ENCODE measurements at places on chromosomes 1 and 21.

GRCh38 chr21:44785620-44786335 lies 15.8 kb downstream of the UBE2G2 start:
- no peak for DNase-seq

- no peak for DNase-seq
Measured at GRCh38 chr21:42539931-42540343, 26.3 kb downstream of the SLC37A1 start.

- DNase-seq, result no peak
Measured at GRCh38 chr1:1185101-1185765, 11.6 kb downstream of the TTLL10 start.

DNA sequence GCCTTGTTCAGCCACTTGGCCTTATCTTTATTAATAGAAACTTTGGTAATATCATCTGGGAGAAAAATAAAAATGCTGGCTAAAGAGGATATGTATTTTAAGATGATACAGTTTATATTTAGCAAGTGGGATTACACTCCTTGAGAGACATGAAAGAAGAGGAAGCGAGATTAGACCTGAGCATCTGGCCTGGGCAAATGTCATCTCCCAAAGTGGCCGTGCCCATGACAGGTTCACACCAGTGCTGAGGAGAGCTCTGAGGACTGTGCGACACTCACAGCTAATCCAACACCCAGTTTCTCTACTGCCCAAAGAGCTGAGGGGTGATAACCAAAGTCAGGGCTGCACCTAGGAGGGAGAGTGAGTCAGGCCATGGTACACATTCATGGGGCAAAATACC lies 121.7 kb upstream of the DUSP10 start:
- DNase-seq, result no peak

GRCh38 chr1:193569096-193569982 lies 382.9 kb upstream of the B3GALT2 start:
- DNase-seq, result no peak

- DNase-seq, result no peak
Measured at GRCh38 chr1:168387781-168388760, 107.4 kb downstream of the TBX19 start.

DNA sequence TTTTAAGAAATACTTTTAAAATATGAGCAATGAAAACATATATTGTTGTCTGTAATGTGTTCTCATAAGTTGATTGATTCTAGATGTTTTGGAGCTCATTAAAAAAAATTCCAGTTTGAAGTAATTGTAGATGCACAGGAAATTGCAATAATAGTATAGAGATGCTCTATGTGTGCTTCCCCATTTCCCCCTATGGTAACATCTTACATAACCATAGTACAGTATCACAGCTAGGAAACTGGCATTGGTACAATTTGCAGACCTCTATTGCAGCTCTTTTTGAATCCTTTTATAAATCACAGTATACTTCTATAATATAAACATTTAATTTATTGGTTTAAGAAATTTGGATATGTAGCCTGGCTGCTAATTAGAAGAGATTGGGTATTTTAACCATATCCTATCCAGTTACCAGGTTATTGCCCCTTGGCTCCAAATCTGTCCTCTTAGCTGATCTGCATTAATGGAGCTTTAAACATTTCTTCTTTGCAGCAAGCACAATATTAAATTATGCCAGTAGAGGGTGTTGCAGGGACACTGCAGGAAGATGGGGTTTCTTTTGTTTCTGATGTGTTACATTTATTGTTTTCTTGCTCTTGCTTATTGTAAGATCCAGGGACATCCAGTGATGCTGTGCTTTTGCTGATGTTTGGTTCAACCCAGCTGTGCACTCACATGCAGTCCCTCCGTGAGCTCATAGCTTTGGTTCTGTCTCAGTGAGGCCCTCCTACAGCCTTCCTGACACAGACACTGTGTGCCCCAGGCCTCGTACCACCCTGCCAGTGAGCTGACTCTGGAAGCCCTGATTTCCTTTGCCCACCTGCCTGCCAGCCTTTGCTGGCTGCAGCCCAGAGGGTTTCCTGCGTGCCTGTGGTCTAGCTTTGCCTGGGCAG lies 103.3 kb downstream of the RABGAP1L start:
- DNase-seq, result no peak

GRCh38 chr1:28577738-28578536 lies 14.1 kb upstream of the RAB42 start:
- no peak for DNase-seq

DNA sequence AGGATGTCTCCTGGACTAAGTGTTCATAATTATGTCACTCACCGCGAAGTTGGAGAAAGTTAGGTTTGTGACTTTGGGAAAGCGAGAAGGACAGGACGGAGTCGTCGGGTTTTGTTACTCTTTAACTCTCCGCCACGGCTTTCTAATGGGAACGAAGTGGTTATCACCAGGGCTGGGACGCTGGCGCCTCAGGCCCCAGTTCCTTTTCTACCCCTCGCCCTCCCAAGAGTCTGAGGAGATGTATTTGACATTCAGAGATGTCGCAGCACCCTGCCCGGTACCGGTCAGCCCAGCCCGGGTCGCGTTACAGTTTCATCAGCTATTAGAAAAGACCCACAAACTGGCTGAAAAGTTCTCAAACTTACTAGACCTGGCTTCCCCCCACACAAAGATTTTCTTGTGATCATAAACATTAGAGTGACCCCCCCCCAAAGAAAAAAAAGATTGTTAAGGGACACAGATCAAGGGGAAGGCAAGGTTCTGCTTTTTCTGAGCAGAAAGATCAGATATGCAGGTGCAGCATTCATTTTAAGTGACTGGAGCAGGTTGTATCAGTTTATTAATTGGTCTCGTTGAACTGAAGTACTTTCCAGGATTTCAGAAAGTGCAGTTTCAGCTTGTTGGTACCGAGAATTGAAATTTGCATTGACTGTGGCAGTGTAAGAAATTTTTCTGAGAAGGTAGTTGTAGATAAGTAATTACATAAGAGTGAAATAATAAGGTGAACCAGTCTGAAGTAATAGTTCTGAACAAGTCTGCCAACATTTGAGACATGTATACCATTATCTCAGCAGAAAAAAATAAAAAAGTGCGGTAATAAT lies 859 bp upstream of the ZBTB18 start:
- no peak for DNase-seq

- no peak for DNase-seq
Measured at GRCh38 chr1:210233495-210234328, 1.1 kb downstream of the SERTAD4 start.

DNA sequence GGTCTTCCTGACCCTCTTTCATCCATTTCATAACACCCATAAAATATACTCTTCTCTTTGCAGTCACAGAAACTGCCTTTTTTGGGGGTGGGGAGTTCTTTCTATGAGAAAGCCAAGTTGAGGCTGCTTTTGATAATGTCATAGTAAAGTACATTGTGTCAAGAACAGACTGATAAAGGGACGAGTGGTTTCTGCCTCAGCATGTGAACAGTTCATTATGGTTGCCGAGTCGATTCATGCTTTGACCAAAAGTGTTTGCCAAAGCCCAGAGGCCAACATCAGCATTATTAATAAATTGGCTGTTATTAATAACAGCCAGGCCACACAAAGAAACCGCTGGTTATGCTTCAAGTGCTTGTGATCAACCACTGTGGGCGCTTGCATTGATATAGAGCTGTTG lies 162.0 kb downstream of the HUNK start:
- DNase-seq, result no peak

GRCh38 chr1:169141356-169141755 lies 34.9 kb downstream of the ATP1B1 start:
- no peak for DNase-seq

- no peak for DNase-seq
Measured at GRCh38 chr1:180116964-180117763, 37.5 kb upstream of the QSOX1 start.

DNA sequence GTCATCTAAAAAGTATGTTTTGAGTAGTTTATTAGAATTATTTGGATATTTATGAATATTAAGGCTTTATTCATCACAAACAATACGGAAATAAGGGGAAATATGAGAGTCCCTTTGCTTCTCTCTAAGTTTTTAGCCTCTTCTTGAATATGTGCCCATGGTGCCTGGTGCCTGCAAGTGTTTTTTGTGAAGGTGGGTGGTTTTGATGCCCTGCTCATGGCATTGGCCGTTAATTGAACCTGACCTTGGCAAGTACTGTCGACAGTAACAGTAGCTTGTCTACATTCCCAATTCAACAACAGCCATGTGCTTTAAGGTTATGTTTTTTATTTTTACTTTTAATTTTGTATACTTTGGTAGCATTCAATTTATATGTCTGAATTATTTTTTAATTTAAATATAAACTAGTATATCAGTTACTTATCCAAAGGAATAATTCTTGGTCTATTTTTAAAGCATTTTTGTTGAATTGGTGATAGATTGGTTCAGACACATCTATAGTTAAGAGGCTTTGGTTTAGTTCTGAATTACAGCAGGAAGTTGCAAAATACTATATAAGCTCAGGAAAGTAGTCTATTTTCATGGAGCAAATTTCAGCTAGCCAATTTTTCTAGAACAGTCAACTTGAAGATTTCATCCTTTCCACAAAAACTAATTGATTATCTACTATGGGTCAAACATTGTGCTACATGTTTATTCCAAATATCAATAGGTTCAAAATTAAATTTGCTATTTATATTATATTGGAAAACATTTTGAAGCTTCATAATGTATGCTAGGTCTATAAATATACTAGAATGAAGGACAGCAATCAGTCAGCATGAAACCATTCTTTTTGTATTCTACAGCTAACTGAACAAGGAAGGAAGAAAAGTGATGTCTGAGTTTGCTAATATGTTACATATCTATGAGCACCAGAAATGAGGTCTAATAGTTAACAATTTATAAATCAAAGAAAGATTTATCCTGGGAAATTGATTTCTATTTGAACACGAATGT lies 184.4 kb downstream of the MRPL39 start:
- no peak for DNase-seq

DNA sequence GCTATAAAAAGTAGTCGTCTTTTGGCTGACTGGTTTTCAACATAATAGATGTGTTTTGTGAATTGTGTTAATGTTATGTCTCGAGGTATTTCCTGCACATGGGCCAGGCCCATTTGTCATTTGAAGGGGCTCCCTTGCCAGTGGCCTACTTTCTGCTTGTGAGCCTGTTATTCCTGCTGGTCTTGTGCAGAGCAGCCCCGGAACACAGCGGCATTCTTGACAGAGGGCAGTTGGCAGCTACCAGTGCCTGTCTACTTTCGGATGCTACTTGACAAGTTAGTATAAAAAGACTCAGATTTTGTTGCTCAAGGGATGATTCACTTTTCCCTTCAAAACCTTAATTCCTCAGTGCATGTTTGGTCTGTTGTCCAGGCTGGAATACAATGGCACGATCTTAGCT lies 28.5 kb downstream of the PGM1 start:
- DNase-seq, result no peak

- DNase-seq, result no peak
Measured at GRCh38 chr1:99975529-99975928, 5.7 kb downstream of the SLC35A3 start.

- no peak for DNase-seq
Measured at GRCh38 chr1:25756215-25756614, 43.8 kb upstream of the SELENON start.

DNA sequence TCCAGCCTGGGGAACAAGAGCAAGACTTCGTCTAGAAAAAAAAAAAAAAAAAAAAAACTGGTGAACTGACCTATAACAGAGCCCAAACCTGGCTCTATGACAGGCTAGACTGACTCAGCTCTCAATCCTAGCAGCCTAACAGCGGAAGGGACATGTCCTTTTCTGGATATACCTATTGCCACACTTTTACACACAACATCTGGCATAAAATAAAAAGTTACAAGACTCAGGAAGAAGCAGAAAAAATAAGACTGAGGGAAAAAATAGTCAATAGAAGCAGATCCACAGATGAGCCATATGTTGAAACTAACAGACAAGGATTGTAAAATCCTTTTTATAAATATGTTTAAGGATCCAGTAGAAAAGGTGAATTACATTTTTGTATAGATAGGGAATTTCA lies 57.5 kb upstream of the IPO9 start:
- DNase-seq, result no peak

GRCh38 chr1:62070384-62071011 lies 124.2 kb upstream of the L1TD1 start:
- no peak for DNase-seq

- DNase-seq, result no peak
Measured at GRCh38 chr1:112312315-112312714, 83.7 kb upstream of the CTTNBP2NL start.

- DNase-seq, result no peak
Measured at GRCh38 chr1:155250246-155250632, 5.0 kb downstream of the ENTREP3 start.

- no peak for DNase-seq
Measured at GRCh38 chr1:107597290-107597689, 367.7 kb downstream of the VAV3 start.

GRCh38 chr1:109213824-109214693 lies at the start of gene SARS1:
Gene SARS1 (plus strand): TSS chr1:109213918. CDS start chr1:109213993, 75 bp downstream.
- DNase-seq, result no peak

DNA sequence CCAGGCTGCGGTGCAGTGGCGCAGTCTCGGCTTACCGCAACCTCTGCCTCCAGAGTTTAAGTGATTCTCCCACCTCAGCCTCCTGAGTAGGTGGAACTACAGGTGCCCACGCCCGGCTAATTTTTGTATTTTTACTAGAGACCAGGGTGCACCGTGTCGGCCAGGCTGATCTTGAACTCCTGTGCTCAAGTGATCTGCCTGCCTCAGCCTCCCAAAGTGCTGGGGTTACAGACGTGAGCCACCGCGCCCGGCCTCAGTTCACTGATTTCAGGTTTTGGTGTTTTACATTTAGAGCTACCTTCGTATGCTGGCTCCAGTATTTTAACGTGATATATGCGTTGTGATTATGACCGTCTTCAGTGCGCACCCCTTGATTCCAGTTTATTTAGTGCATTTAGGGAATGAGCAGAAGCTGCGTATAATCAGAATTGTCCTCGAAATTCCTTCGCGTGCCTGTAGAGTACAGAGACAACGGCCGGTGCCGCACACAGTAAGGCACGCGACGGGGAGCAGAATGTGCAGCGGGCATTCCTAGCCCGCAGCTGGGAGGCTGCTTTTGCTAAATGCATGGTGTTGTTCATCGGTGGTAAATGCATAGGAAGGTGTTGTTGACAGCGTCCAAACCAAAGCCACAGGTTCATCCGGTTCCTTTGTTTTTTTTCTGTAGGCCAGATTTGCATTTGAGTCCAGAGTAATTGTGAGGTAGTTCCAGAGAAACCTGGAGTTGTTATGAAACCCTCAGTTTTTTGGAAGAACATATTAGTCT lies 48.9 kb upstream of the DIP2A start:
- DNase-seq, result no peak

DNA sequence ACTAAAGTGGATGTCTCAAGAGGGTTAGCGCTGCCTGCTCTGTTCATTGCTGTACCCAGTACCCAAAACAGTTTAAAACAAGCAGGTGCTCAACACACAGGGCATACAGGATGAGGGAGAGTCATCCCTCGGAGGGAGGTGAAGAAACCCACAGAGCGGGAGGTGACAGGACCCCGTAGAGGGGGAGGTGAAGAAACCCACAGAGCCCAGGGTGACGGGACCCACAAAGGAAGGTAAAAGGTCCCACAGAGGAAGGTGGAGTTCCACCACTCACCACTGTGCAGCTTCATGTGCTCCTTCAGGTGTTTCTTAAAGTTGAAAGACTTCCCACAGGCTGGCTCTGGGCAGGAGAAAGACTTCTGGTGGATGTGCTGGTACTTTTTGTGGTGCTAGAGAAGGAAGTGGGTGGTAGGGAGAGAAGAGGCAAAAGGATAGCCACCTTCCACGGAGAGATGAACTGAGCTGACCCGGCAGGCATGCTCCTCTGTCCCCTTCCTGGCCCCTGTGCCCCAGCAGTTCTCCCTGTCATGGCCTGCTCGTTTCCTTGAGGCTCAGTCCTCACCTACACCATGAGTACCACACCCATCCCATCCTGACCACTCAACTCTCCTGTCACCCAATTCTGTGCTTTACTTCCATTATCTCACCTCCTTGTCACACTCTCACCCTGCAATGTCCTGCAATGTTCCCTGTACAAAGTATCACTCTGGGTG lies 5.1 kb downstream of the ZNF692 start:
- DNase-seq, result no peak

All from esophagus squamous epithelium (tissue), 5 donors.